Foreskin keratinocyte (primary cell): ENCODE measurements at places on chromosomes 16 and 17. TPM values are rescaled to one million over a fixed set of nuclear protein-coding genes. Genes with fewer than 3 reads are reported as not detected.

DNA sequence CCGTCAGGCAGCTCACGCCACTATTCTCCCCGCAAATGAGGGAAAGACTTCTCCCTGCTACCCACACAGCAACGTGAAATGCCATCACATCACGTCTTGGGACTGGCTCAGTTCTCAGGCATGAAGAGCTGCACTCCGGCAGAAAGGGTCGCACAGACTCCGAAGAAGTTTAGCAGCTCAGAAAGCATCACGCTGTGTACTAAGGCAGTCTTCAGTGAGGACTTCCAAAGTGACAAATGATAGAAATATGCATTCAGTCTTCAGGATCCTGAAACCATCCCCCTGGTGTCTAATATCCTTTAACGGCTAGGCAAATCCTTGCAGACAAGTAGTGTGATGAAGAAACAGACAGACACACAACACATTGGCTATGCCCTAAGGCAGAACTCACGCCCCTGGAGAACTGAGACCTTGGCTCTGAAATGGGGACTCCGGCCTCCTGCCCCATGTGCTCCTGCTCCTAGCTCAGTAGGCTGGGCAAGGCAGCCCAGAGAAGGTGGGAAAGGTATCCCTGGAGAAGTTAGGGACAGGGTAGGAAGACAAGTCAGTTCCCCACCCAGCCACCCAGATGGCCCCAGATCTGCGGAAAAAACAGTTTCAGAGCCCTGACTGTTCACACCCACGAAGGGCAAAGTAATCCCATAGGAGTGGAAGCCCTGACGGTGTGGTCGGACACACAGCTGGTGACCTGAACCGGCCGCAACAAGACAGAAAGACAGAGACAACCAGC lies 1.6 kb downstream of the XYLT1 start:
- DNase-seq: peak; percentile 35

The EIF5A gene
- polyA plus RNA-seq: 1,285 and 1,536 TPM in 2 replicates

- DNase-seq: peak; percentile 96
Observed at GRCh38 chr16:68802190-68802589, 41.1 kb upstream of the TANGO6 start.

The TBC1D3L gene
- polyA plus RNA-seq: 2.1 and 2.4 TPM in 2 replicates

The TAOK1 gene
- polyA plus RNA-seq: 4.1 and 4.5 TPM in 2 replicates

DNA sequence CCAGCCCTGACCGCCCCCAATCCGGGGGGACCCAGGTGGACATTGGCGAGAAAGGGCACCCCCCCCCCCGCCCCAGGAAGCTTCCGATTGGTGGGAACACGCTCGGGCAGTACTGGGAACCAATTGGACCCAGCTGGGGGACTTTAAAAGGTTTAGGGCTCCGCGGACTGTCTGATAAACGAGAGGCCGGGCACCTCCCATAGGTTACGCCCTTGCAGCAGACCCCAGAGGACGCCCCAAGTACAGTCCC lies 245 bp downstream of the TMEM256 start:
- no peak for DNase-seq

DNA sequence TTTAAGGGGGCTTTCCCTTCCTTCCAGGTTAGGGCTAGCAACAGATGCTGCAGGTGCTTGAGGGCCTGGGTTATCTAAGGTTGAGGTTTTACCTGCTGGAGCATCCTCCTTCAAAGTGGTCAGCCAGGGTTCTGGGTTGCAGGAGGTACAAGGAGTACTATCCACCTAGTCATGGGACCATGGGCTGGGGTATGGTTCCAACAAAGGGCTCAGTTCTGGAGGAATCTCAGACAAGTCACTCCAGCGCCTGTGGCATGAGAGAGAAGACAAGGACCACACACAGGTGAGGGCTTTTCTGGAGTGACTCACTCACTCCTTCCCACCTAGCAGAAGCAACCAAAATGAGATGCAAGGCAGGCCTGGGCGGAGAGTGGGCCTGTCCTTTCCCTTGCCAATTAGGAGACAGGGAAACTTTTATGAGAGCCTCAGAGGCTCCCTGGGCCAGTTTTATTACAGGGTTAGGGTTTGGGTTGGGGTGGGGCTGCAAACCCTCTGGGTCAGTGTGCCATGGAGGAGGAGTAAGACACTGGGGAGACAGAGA lies 2.2 kb downstream of the MYO19 start:
- DNase-seq: peak; percentile 70

DNA sequence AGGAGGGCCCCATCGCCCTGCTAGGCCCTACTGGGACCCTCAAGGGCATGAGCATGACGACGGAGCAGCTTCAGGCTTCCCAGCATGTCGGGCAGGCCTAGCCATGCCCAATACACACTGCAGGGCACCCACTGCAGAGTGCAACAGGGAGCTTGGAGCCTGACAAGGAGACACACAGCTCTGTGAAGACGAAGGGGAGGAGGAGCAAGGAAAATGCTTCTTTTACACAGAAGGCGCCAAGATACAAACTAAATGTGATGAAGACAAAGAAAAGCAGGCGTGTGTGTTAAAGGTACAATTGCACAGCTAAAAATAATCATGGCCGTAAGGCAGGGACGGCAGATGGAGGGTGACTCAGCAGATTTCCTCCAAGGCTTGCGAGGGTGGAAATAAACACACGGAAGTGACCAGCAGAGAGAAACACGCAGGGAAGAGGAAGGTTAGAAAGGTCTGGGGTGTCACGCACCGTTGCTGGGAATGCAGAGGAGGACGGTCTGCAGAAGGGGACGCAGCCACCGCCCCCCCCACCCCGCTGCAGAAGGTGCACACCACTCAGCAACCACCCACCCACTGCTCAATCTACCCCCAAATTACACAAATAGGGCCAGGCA lies 108.5 kb downstream of the ZNF778 start:
- no peak for DNase-seq

- DNase-seq: no peak
Observed at GRCh38 chr16:23836404-23837311, 875 bp downstream of the PRKCB start.

The KRTAP4-1 gene
- polyA plus RNA-seq: not detected in 2 replicates

The IRF8 gene
- not detected in 2 replicates for polyA plus RNA-seq

The RFWD3 gene
- 10.2 and 15.2 TPM in 2 replicates for polyA plus RNA-seq

The NKD1 gene
- 0.10 and 0.36 TPM in 2 replicates for polyA plus RNA-seq

DNA sequence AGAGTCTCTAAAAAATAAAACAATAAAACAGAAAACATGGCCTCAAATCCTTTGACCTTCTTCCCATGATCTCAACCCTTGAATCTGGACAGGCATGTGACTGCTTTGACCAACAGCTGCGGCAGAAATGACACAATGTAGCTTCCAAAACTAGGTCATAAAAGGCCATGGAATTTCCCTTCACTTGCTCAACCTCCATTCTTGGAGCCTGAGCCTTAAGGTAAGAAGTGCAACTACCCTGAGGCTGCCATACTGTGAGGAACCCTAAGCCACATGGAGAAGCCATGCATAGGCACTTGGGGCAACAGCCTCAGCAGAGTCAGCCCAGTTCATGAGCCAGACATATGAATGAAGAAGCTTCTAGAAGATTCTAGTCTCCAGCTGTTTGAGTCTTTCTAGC lies 75.7 kb upstream of the BRD7 start:
- no peak for DNase-seq
